NCI-H1105 treated with DMSO at 0.1 percent for 48 hours (cell line): ENCODE measurements at places on chromosomes 7 and 10.

GRCh38 chr7:142181966-142182365 is 70.4 kb downstream of the MGAM2 start:
- no peak for DNase-seq

- no peak for DNase-seq
These were observed 634 bp upstream of the OR9A4 start for GRCh38 chr7:141915565-141915964.

- no peak for DNase-seq
These were observed 532.2 kb upstream of the CNTNAP2 start for GRCh38 chr7:145584401-145584800.

GRCh38 chr7:67760971-67761370 is 764.3 kb downstream of the TYW1 start:
- no peak for DNase-seq

GRCh38 chr10:30411263-30411662 is 22.7 kb upstream of the MAP3K8 start:
- no peak for DNase-seq

DNA sequence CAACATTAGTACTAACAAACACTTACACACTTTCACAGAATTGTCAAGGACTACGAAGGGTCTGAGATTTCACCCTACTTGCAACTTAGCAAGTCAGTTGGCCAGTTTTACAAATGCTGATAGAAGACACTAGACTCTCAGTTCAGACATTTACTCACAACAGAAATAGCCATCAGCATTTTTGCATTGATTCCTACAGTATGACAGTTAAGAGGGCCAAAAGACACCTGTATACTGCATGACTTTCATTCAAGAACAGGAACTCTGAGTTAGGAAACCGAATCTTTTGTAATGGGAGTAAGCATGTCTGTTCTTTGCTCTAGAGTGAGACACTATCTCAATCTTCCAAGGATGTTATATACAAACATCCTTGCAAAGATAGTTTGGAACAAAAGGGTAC is 40.9 kb downstream of the FAM204A start:
- no peak for DNase-seq

DNA sequence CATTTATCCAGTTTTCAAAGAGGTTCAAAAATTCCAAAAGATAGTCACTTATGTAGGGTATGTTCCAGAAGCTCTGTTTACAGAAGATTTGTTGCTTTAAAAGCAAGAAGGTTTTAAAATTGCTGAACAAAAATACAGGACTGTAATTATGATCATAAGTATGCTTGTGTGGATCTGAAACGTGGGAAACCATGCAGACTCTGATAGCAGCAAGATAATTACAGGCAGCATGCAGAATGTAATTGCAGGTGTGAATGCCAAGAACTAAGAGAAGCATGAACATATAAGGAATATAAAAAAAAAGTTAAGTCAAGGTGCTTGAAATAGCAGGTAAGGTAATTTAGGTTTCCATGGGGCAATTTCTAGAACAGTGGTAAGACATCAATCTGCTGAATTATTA is 405.7 kb downstream of the ARL4A start:
- peak; percentile 92 for DNase-seq

DNA sequence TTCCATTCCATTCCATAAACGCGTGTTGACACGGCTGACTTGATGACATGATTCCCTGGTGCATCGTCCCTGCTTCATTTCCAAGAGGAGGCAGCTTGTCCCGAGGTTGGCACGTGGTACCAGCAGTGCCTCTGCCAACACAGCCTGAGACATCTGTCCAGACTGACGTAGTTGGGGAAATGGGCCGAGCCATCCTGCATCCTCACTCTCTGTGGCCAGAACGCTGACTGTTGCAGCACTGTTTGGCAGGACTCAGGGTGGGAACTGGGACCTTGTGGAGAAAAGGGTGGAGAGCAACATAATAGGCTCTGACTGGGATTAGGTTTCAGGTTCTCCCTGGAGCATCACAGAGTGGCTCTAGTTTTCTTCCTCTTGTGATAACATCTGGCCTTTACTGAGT is 118.6 kb upstream of the BTBD16 start:
- no peak for DNase-seq

GRCh38 chr10:89643431-89643811 is 1.6 kb downstream of the PANK1 start:
- DNase-seq: no peak

DNA sequence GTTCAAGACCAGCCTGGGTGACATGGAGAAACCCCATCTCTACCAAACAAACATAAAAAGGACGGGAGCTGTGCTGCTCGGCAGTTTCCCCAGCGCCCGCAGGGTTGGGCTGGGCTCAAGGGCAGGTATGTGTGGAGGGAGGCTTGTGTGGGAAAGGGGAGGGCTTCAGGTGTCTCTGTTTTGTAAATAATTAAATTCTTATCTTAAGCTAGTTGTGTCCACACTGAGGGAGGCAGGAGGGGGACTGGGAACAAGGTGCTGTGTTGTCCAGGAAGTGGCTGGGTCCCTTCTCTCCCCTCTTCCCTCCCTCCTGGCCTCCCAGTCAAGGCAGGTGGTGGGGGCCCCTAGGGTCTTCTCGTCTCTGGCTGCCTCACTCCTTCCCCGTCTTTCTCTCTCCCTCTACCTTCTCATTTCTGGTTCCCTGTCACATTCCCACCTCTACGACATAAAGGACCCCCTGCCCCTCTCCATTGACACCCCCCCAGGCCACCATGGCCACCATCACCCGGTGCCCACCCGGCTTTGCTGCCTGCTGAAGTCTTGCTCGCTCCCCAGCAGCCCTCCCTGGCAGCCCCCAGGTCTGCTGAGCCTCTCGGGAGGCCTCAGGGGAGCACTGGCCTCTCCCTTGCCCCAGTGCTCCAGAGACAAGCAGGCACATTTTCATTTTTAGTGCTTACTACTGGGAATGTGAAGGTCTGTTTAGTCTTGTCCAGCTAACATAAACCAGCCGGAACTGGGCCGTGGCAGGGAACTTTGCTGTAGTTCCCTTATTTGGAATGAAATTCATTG is 19.3 kb downstream of the NEURL1 start:
- DNase-seq: no peak

DNA sequence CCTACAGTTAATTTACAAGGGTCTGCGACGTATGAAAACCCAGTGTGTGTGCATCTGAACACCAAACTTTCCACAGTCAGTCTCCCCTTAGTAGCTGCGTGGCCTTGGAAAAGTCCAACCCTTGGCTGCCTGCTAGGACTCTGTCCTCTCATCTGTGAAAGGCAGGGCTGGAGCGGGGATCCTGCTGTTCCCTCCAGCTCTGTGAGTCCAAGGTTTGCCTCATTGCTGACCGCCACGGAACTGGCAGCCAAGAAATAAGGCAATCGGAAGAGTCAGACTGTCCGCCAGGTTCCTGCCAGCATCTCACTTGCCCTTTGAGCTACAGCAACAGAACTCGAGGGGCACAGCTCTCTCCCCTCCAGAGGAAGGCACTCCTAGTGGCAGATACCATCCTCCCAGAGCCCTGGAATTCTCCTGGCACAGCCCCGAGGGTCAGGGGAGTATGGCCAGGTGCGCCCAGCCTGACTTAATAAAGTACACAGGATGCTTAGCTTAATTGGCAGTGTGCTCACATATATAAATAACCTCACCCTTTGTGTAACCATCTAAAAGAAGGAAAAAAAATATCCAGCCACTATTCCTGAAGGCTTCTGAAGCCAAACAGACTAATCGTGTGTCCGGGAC is 530.1 kb upstream of the FOXK1 start:
- DNase-seq: no peak

GRCh38 chr10:95266674-95267095 is 24.1 kb downstream of the PDLIM1 start:
- DNase-seq: no peak
